ENCODE measurements at places on chromosomes 3 and 15.

GRCh38 chr15:87672309-87673288 lies 583.9 kb downstream of the NTRK3 start:
- peak; percentile 35 for DNase-seq

GRCh38 chr3:38070013-38070412 lies 31.0 kb downstream of the DLEC1 start:
- no peak for DNase-seq

DNA sequence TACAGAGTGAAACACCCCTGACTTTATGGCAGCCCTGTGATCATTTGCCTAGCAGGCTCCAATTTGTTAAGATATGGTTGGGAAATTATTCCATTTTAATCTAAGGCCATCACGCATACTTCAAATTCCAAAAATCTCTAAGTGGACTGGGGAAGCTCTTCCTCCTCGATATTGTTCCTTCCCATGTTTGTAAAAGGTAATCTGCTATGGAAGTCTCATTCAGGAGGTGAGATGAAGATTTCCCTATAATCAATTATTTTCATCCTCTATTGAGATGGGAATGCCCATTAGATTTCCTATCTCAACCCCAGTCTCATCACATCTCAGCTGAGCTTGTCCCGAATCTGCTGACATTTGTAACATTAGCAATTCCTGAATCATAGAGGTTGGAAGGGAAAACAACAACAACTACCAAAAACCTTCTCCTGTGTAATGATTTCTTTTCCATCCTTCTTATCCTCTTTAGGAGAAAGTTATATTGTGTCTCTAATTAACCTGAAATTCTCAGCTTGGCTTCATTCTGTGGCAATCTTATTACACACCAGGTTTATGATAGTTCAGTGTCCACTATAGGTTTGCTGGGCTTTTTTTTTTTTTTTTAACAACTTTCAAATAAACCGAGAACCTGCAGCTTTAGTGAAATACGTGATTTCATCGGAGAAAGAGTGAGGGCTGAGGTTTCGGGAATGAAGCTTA lies 2.2 kb upstream of the NR2F2 start:
- peak; percentile 38 for DNase-seq

DNA sequence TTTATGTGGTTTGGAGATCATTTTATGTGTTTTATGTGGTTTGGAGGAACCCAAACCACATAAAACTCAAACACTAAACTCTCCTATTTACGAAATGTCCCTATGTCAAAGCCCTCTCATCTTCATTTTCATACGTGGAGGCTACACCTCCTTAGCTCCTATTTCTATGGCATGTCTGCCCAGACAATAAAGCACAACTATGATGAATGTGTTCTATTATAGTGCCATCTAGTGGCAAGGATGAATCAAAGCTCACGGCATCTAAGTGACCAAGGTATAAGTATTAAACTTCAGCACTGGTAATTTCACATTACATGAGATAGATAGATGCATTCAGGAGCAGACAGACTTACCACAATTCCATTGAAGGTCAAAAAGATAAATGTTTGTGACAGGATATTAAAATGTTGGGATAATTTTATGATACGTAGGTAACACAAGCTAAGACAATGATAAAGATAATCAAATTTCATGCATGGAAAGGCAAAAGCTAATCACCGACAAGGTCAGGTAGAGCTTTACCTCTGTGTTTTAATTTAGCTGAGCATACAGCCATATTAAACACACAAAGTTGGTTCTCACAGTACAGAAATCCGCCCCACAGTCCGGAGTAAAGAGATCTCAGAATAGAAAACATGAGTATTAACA lies 130.6 kb upstream of the FHIT start:
- peak; percentile 36 for DNase-seq

DNA sequence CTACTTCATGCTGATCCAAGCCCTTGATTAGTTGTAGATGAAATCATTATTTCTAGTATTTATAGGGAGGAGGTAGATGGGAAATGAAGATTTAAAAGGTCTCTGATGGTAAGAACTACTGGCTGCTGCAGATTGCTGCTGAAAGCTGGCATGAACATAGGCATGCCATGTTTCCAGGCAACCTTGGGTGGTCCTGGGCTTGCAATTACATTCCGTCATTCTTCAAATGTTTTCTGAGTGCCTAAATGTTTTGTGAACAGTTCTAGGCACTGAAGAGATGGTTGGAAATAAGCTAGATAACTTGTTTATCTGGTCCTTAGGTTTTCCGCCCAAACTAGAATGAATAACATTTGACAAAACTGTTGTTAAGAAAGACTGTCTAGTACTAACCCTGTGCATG lies 95.8 kb downstream of the KCNAB1 start:
- no peak for DNase-seq

DNA sequence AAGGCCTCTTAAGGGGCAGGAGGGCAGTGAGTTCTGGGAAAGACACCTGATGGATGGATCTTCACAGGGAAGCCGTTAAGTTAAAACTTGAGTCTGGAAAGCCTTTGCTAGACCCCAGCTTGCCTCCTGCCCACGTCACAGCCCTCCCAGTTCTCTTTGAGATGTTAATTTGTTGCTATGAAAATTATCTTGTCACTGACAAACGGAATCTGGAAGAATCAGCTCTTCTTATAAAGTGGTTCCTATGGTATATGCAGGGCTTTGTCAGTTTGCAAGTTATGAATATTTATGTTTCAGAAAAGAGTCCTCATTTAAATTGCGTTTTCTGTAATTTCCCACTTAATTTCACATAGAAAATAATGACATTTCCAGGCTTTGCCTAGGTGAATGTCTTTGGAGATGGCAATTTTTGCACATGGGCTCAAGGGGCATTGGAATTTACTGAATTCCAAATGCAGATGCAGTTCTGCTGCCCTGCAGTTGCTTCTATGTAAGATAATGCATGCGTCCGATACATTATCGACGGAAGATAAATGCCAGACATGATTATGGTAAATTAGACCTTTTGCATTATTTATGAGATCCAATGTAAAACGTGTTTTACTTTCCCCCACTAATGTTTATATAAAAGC lies 74.1 kb downstream of the CACNA2D3 start:
- DNase-seq: no peak

GRCh38 chr3:133926736-133927539 lies 31.3 kb upstream of the RAB6B start:
- peak; percentile 17 for DNase-seq

DNA sequence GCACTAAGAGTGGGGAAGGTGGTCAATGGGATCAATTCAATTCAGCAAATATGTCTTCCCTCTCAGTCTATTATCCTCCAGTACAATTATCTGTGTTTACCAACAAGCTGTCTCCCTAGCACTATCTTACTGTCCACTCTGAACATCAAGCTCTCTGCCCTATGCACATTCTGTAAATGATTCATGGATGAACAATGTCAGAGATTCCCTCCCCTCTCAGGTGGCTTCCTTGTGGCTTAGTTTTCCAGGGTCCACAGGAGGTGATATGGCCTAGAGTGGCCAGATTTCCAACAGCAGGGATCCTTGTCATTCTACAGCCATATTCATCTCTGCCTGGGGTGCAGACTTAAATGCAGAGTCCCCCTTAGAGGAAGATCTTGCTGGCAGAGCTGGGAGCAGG lies 225.1 kb downstream of the UACA start:
- no peak for DNase-seq

DNA sequence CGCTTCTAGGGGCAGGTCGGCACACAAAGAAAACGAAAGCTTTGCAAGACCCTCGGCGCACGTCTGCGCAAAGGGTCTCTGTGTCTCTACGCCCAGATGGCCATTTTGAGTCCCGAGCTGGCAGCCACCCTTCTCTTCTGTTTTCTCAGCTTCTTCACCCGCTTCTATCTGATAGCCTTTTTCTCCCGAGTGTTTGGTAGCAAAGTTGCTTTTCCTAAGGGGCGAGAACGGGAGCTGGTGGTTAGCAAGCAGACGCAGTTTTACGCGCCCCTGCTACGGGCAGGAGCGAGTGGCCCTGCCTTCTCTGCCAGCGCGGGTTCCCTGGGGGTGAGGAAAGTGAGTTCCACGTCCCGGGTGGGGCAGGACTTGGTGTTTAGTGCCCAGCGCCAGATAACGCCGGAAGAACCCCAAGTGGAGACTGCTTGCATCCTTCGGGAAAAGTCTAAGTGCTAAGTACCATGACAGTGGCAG lies 2.9 kb upstream of the MKRN2 start:
- peak; percentile 33 for DNase-seq

DNA sequence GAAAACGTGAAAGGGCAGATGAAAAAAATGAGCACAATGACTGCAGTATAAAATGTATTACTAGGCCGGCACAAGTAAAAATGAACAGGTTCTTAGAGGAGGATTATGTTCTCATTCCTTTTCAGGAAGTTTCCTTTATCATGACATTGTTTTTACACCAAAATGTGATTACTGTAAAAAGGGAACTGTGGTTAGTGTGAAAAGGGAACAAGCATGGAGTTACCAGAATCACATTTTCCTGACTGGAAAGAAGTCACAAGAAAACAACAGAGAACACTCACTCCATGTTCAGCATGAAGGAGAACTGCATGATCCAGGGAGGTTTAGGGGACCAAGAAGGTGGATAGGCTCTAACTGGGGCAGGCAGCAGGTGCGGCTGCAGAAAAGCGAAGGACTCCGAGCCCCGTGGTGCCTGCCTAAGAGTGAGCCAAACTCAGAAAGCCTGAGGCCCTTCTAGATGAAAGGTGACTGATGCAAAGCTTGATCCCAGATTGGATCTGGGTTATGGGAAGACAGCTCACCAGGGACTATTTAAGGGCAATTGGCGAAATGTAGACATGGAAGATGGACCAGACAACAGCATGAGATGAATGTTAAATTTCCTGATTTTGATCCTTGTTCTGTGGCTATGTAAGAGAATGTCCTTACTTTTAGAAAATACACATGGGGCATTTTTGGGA lies 77.3 kb downstream of the CCR1 start:
- no peak for DNase-seq

DNA sequence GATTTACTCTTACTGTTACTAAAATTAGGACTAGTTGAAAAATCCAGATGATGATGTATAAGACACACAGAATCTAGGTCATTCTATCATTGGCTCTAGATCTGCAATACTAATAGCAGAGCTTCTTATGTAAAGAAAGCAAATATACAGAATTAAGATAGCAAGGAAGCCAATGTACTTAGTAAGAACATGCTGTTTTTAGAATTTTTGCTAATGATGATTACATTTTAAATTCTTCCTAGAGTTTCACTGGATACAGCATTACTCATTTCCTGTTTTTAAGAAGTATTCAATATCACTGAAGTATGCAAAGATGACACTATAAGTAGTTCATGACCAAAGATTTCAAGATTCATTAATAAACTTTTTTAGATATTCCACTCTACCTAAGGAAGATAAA lies 60.7 kb downstream of the CFAP20DC start:
- peak; percentile 44 for DNase-seq

DNA sequence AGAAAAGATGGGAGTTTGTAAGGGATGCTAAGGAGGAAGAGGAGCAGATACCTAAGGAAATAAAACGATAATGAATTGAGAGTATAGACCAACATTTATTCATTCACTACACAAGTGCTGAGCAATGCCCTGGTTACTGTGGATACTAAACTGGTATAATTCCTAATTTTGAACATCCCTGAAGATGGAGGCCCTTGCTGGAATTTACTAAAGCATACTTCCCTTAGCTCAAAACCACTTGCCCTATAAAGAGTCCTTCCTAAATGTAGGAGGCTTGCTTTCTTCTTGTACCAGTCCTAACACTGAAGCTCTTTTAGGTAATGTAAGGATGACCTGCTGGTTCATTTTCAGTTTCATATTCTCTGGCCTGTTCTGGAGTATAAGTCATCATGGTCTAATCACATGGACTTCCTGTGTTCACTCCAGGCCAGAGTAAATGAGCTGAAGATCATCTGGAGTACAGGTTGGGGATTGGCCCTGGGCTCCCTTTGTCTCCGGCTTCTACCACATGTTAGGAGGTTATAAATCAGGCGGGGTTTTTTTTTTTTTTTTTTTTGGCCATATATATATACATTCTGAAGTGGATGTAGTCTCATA lies 40.1 kb upstream of the MTMR10 start:
- DNase-seq: peak; percentile 55

GRCh38 chr3:165669504-165669903 lies 167.7 kb downstream of the BCHE start:
- peak; percentile 48 for DNase-seq

Data from astrocyte of the spinal cord (primary cell).